ENCODE measurements at places on chromosomes 7 and 10.

- DNase-seq, result no peak
Observed at GRCh38 chr10:126101736-126102135, 205.4 kb downstream of the FANK1 start.

DNA sequence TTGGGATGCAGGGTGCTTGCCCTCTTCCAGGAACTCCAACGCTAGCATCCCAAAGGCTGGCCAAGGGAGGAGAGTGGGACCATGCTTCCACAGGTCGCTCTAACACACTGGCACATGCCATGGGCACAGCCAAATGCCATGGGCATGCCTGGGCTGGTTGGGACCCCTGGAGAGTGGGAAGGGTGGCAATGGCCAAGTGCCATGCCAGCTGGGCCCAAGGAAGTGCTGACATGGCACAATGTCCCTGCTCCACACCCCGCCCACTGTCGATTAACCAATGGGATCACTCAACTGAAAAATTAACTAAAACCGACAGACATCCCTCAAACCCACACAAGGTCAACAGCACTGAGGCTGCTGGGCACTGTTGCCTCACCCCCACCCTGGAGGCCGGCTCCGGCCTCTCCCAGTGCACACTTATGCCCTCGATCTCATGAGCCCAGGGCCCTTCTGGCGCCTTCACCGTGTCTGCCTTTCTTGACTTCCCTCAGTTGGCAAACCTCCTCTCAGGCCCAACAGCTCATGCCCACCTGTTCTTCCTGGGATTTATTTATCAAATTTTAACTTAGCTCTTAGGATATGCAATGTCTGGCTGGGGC is 83.4 kb downstream of the GOLGA7B start:
- DNase-seq, result no peak

GRCh38 chr7:148537435-148537834 is 53.1 kb upstream of the C7orf33 start:
- DNase-seq, result no peak

DNA sequence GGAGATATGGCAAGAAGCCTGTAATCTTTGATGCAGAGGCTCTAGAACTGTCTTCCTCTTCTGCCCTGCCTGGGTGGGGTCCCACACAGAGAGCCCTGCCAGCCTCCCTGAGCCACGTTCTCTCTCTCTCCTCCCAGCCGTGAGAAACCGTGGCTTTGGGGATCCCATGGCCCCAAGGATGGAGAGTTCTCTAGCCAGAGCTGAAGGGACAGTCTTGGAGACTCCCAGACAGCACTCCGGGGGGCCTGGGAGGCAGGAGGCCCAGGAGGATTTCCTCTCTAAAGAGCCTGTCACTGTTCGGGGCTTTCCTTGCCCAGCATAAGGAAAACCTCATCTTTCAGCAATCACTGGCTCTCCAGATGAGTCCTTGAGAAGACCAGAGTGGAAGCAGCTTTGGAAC is 227.1 kb downstream of the ARHGAP12 start:
- no peak for DNase-seq

GRCh38 chr10:68434657-68435056 is 27.6 kb upstream of the RUFY2 start:
- DNase-seq, result no peak

- DNase-seq, result no peak
Observed at GRCh38 chr7:24419511-24419910, 135.5 kb downstream of the NPY start.

DNA sequence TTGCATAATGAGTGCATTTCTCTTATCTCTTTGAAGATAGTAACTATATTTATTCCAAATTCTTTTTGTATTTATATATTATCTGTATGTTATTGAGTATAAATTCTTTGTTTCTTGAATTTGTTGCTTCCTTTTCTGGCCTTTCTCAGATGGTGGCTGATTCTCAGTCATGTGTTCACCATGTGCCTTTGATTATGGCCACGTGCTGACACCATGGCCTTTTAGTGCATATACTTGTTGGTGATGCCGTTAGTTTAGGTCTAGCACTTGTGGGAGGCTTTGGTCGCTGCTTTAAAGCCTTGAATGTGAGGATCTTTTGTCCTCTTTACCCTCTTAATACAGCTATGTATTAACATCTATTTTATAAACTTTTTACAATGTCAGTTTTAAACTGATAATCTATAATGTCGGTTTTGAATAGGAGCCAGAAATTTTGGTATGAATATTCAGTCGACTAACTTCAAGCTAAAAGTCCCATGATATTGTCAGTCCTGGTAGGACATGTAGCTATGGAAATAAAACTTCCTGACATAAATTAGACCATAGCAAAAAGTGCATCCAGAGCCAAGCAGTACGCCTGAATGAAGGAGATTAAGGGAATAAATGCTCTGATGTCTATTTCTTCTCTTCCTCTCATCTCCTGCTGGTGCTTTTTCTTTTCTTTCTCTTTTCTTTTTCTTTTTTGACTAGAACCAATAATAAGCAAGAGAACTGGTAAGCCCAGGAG is 130.3 kb downstream of the GNAI1 start:
- no peak for DNase-seq

DNA sequence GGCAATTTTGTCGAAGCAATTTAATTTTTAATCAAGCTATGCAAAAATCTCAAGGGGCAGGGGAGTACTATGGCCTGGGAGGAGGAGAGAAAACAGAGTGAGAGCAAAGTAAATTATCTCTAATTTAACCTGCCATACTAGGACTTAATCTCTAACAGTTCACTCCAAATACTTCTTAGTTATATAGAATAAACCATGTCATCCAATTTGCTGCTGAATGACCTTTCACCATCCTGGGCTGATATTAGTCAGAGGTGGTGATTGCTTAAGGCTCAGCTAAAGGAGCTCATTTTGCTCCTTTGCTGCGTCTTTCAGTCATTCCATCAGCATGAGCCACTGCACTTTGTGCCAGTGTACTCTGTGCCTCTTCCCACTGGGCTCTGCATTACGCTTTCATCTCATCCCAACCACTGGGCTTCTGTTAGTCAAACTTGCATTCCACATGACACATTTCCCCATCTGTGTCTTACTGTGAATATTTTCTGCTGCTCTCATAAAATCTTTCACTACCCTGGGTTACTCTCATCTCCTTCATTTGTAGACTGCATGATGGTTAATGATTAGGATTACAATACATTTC is 84.3 kb downstream of the CD36 start:
- DNase-seq, result peak; percentile 96

GRCh38 chr10:7301006-7301778 is 109.6 kb downstream of the SFMBT2 start:
- DNase-seq, result no peak

GRCh38 chr10:14665304-14665703 is 109.4 kb downstream of the FAM107B start:
- no peak for DNase-seq

DNA sequence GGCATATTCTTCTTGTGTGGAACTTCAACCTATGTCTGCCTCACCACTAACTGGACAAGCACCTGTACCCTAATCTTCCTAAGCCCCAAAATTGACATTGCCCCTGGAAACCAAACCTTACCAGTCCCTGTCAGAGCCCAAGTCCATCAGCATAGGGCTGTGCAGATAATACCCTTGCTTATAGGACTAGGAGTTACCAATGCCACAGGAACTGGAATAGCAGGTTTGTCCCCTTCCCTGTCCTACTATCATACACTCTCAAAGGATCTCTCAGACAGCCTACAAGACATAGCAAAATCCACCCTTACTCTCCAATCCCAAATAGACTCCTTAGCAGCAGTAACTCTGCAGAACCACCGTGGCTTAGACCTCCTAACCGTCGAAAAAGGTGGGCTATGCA is 19.8 kb downstream of the ZNF107 start:
- DNase-seq, result no peak

DNA sequence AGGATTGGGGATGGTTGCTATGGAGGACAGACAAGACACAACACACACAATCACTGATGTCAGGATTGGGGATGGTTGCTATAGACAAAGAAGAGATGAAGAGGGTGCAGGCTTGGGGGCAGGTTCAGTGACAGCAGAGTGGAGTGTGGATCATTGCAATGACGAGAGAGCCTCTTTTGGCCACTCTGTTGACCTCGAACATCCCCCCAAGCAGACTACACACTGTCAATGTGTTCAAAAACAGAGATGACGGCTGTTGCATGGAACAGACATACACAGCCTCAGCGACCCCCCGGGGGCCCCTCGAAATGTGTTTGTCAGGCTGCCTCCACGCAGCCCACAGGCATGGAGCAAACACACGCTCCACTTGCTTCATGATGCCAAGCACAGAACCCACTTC is 133.0 kb downstream of the PTPRN2 start:
- DNase-seq, result no peak

DNA sequence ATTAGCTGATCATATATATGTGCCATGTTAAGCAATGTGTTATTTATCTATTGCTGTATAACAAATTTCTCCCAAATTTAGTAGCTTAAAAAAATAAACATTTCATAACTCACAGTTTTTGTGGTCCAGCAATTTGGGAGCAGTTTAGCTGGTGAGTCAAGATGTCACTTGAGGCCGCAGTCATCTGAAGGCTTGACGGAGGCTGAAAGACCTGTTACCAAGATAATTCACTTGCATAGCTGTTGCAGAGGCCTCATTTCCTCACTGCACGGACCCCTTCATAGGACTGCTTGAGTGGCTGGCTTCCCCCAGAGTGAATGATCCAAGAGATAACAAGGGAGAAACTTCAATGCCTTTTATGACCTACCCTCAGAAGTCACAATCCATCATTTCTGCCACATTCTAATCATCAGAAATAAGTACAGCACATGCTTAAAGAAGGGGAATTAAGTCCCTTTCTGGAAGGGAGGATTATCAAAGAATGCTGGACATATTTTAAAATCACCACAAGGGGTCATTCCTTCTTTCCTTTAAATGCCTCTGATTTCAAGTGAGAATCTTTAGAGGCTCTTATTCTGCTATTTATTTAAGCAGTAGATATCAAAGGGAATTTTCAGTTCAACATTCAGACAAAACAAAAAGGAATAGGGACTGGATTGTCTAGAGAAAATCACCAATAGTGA is 10.5 kb upstream of the SRPK2 start:
- no peak for DNase-seq

- no peak for DNase-seq
Observed at GRCh38 chr7:67788669-67789068, 792.0 kb downstream of the TYW1 start.

DNA sequence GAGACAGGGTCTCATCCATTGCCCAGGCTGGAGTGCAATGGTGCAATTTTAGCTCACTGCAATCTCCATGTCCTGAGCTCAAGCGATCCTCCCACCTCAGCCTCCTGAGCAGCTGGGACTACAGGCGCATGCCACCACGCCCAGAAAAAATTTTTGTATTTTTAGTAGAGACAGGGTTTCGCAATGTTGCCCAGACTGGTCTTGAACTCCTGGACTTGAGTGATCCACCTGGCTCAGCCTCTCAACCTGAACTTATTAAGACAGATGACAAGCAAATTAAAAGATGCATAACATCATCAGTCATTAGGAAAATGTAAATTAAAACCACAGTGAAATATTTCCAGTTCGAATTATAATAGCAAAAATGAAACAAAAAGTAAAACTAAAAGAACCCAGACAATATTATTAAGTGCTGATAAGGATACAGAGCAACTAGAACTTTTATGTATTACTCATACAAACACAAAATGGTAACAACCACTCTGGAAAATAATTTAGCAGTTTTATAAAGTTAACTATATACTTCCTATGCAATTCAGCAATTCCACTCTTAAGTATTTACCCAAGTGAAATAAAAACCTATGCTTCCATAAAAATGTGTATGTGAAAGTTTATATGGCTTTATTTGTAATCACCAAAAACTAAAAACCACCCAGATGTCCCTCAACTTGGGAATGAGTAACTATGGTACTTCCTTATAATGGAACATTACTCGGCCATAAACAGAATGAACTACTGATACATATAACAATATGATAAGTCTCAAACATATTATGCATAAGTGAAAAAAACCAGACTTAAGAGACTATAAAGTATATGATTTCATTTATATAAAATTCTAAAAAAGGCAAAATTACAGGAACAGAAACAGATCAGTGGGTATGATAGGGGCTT is 15.3 kb downstream of the ZFAND4 start:
- DNase-seq, result no peak

GRCh38 chr10:1287487-1287886 is 231.3 kb downstream of the WDR37 start:
- no peak for DNase-seq

DNA sequence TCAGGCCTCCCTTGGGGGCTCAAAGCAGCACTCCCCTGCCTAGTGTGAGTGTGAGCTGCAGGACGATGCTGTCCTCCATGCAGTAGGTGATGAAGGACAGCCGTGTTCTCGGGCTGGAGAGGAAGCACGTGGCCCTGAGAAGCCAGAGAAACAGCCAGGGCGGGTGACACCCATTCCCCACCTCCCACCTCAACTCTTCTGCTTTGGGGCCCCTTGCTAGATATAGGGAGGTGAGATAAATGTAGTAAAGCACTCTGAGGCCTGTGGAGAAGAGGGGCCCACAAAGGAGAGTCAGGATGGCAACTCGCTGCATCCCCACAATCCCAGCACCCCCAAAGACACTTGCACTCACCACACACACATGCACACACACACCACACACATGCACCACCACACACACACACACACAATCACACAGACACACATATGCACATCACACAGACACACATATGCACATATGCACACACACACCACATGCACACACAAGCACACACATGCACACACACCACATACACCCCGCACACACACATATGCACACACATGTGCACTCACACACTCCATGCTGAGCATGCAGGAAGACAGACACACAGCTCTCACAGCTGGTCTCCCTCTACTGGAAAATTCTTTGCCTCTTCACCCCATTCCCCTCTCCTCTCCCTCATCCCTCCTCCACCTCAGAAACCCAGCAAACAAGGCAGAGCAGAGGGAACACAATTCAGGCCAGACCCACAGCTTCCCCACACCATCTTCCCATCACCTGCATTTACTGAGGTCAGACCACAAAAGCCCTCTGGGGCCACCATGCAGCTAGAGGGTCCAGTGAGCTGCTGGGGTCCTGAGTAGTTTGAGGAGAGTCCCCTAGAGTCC is 30.5 kb downstream of the ANXA8 start:
- DNase-seq, result no peak

- DNase-seq, result no peak
Observed at GRCh38 chr7:131010717-131011431, 276.9 kb upstream of the KLF14 start.

- DNase-seq, result no peak
Observed at GRCh38 chr10:24405635-24406034, 196.7 kb downstream of the KIAA1217 start.

- no peak for DNase-seq
Observed at GRCh38 chr7:140489026-140489359, 9.7 kb upstream of the MKRN1 start.
